Naive B cell (primary cell): ENCODE measurements at places on chromosomes 12 and 14. TPM values are rescaled to one million over a fixed set of nuclear protein-coding genes. Genes with fewer than 3 reads are reported as not detected.

The FKBP11 gene
- 33.5 TPM for polyA plus RNA-seq

The IAPP gene
- polyA plus RNA-seq, result not detected

The SIX1 gene
- polyA plus RNA-seq, result not detected

The PLD4 gene
- 176 TPM for polyA plus RNA-seq

The SPX gene
- polyA plus RNA-seq, result 0.65 TPM

The SLC4A8 gene
- 1.2 TPM for polyA plus RNA-seq

The BCL7A gene
- 69.9 TPM for polyA plus RNA-seq

The RNASE2 gene
- not detected for polyA plus RNA-seq

DNA sequence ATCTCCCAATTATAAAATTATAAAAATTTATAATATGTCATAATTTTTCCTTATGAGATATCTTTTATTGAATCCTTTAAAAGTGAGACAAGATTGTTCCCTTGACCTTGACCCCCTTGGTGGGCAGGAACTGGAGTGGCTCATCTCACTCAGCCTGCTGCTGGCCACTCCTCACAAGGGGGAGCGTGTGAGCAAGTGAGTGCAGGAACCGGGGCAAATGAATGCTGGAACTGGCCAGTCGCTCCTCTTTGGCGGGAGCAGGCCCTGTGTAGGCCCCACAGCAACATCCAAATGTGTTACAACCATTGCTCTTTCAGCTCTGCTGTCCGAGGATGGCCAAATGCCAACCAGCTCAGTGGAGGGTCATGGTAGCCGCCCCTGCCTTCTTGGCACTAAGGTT is 178.8 kb downstream of the ETNK1 start:
- DNase-seq, result no peak

DNA sequence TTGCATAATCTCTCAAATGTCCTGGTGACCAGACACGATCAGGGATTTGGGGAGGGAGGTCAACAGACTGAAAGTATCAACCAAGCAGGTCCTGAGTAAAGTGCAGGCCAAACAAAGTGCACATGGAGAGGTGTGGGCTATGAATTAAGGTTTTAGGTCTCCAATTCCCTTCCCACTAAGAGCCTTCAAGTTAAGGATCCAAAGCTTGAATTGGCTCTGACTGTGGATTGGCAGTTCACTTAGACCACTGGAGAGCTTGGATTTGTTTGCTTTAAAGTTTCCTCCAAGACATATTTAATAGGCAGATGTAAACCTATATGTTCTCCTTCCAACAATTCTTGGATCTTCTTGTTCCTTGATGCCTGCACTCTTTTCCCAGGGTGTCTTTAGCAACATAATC is 129.6 kb upstream of the IGF1 start:
- no peak for DNase-seq

GRCh38 chr12:106114447-106115068 is 24.2 kb downstream of the NUAK1 start:
- DNase-seq, result no peak

DNA sequence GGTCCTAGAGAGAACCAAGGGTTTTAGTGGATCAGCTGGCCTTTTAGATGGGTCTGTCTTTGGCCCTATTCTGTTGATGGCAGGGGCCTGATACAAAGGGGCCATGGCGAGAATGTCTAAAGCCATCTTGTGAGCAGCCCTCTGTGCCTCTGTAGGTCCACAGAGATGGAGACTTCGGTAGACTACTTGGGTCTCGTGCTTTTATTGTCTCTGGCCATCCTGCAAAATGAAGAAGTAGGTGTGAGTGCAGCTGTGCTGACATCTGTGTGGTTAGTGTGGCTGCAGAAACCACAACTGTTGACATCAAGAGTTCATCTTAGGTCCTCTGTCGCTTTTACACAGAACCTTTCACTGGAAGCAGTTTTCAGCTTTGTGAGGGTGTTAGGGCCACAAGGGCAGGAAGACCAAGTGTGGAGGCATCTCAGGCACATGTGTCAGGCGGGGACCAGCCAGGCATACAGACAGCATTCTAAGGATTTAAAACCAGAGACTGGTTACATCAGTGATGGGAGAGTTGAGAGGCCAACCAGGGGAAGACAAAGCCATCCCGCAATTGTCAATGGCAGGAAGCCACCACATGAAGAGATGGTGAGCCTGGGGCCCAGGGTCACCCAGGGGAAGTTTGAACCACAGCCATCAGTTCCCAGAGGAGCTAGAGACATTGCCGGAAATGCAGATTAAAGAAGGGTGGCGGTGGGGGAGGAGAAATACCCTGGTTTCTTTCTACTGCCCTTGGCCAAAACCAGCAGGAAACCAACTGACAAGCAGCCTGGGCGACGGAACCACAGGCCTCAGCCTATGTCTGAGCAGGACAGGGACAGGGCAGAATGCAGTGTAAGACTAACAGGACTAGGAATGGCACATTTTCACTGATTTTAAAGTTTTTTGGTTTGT is 13.0 kb upstream of the TPCN1 start:
- DNase-seq, result peak; percentile 92

DNA sequence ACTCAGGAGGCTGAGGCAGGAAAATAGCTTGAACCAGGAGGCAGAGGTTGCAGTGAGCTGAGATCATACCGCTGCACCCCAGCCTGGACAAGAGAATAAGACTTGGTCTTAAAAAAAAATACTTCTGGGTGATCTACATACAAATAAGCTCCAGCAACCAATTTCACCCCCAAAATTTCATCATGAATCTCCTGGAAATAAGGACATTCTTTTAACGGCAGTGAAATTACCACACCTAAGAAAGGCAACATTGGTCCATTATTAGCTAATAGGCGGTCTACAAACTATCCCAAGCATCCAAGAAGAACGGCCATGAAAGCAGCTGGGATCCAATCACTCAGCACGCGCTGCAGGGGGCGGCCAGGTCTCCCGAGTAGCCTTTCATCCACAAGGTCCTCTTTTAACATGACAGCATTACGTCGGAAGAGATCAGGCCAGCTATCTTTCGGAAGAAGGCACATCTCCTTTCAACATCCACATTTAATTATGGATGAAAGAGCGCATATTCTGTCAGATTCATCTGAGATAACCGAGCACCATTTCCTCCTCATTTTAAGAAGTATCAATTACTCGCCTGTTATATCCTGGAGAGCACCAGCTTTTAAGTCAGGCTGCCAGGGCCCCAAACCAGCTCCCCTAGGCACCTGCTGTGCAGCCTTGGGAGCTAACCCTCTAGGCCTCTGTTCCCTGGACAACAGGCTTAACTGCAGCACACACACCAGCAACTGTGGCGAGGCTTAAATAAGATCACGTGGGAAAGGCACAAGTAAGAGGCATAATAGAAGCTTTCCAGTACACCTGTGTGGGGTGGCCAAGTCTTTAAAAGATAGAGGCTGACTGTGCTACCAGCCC is 4.2 kb downstream of the SLC15A4 start:
- no peak for DNase-seq

DNA sequence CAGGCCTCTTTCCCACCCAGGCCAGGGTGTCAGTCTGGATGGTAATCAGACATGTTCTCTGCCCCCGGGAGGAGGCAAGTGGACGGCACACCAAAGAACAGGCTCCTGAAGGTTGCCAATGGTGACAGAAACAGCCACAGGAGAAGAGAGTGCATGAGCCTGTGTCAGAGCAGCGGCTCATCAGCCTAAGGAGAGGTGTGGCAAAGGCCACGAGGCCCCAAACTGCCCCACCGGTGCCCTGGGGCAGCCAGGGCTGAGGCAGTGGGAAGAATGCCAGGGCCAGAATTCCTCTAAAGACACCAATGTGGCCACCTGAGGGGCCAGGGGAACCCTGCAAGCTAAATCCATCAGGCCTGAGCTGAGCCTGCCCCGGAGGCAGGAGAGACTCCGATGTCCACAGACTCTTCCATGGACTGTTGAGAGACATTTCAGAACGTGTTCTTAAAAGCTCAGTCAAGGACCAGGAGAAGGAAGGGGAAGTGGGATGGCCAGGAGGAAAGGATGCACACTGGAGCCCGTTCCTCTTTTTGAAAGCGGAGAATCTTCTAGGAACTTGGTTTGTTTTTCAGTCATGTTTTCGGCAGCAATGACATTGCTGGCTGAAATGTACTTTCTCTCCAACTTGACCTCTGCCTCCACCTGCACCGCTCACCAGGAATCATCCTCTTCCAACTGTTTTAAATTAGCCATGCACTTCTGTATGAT is 176.3 kb upstream of the FKBP4 start:
- DNase-seq, result no peak

- no peak for DNase-seq
These were observed 186.3 kb downstream of the DACT1 start for GRCh38 chr14:58824106-58824505.

- DNase-seq, result no peak
These were observed 30.5 kb downstream of the TTC6 start for GRCh38 chr14:37625597-37626595.

GRCh38 chr14:59246566-59246965 is 58.1 kb downstream of the DAAM1 start:
- DNase-seq, result no peak

- no peak for DNase-seq
These were observed 825.7 kb downstream of the AACS start for GRCh38 chr12:125890971-125891370.
